G401 (cell line): ENCODE measurements at places on chromosomes 2 and 18. TPM values are rescaled to one million over a fixed set of nuclear protein-coding genes. Genes with fewer than 3 reads are reported as not detected.

The CRACDL gene
- 0.43 and 2.9 TPM in 2 replicates for total RNA-seq

The CPO gene
- total RNA-seq: 0.62 TPM in 1 of 2 replicates, not detected in the other

The MOGAT1 gene
- total RNA-seq: not detected in 2 replicates

The LAMA1 gene
- 0.03 and 0.31 TPM in 2 replicates for total RNA-seq

The FBLN7 gene
- total RNA-seq: not detected in 2 replicates

The ORC4 gene
- total RNA-seq: 16.7 and 33.9 TPM in 2 replicates

The LBX2 gene
- total RNA-seq: not detected in 2 replicates

The TCF23 gene
- total RNA-seq: not detected in 2 replicates

The ESPNL gene
- total RNA-seq: 6.8 and 19.3 TPM in 2 replicates

The PIEZO2 gene
- total RNA-seq: not detected in 2 replicates

The KLHL14 gene
- total RNA-seq: not detected in 2 replicates

The SMPD4 gene
- 52.7 and 63.9 TPM in 2 replicates for total RNA-seq

The IL36G gene
- total RNA-seq: not detected in 2 replicates

The XDH gene
- not detected in 2 replicates for total RNA-seq

The CFC1B gene
- not detected in 2 replicates for total RNA-seq

The SP110 gene
- total RNA-seq: 4.3 and 11.7 TPM in 2 replicates

The GREB1 gene
- 7.9 and 14.7 TPM in 2 replicates for total RNA-seq

The RAX gene
- total RNA-seq: not detected in 2 replicates

The TMEM214 gene
- 34.7 and 37.0 TPM in 2 replicates for total RNA-seq

The EDAR gene
- not detected in 2 replicates for total RNA-seq

The KIAA2012 gene
- total RNA-seq: not detected in 2 replicates

The RPS27A gene
- total RNA-seq: 2,194 and 2,483 TPM in 2 replicates

The SERPINB11 gene
- not detected in 2 replicates for total RNA-seq
